ENCODE measurements at places on chromosomes 3 and 15.

- no peak for DNase-seq
Measured at GRCh38 chr3:42369832-42370231, 40.6 kb downstream of the LYZL4 start.

- DNase-seq, result no peak
Measured at GRCh38 chr3:78580681-78581080, 1187.1 kb downstream of the ROBO1 start.

GRCh38 chr3:167918008-167918596, 177.6 kb downstream of the GOLIM4 start:
- DNase-seq, result no peak

GRCh38 chr3:157445857-157446256, 9.2 kb downstream of the PTX3 start:
- no peak for DNase-seq

DNA sequence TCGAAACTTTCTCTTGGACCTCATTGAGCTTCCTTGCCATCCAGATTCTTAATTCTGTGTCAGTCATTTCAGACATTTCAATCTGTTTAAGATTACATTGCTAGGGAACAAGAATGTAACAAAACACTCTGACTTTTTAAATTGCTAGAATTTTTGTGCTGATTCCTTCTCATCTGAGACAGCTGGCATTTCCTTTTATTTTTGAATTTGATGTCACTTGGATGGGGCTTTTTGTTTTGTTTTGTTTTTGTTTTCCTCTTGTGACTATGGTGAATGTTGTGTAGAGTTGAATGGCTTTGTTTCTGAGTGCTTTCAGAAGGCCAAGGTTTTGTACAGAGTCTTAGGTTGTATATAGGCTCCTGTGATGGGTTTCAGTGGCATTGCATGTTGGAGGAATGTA, 1129.3 kb downstream of the NAALADL2 start:
- DNase-seq, result no peak

GRCh38 chr3:18743761-18744160, 318.6 kb upstream of the SATB1 start:
- DNase-seq, result no peak

- DNase-seq, result no peak
Measured at GRCh38 chr15:60374628-60375081, 23.1 kb downstream of the ANXA2 start.

GRCh38 chr15:81080996-81081395, 53.1 kb upstream of the CFAP161 start:
- DNase-seq, result no peak

DNA sequence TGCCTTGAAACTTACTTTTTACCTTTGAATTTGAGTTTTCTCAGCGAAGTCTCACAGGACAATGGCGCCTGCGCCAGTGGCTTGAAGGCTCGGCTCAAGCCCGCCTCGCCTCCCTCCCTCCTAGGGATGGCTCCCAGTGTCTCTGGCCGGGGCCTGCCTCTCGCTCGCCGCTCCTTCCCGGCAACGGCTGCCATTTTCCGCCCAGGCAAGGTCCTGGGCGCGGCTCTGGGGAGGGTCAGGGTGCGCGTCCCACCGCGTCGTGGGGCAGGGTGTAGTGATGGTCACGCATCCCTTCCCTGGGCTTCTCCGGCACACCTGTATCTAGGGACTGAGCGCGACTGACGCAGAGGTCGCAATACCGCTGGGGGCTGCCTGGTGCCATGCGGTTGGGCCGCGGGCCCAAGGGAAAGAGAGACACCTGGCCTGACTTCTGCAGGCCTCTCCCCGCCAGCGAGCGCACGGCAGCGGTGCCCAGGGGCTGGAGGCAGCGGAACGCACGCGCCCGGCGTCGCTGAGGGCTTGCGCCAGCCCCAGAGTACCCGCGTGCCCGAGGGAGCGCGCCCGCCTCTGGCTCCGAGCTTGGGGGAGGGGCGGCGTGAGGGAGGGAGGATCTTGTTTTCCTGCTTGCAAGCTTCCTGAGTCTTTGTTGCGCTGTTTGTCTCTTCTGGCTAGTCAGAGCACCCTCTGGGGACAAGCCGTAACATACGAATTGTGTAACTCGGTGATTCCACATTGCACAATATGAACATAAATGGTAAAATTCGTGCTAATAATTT, 20.7 kb upstream of the FEM1B start:
- DNase-seq, result peak; percentile 86

DNA sequence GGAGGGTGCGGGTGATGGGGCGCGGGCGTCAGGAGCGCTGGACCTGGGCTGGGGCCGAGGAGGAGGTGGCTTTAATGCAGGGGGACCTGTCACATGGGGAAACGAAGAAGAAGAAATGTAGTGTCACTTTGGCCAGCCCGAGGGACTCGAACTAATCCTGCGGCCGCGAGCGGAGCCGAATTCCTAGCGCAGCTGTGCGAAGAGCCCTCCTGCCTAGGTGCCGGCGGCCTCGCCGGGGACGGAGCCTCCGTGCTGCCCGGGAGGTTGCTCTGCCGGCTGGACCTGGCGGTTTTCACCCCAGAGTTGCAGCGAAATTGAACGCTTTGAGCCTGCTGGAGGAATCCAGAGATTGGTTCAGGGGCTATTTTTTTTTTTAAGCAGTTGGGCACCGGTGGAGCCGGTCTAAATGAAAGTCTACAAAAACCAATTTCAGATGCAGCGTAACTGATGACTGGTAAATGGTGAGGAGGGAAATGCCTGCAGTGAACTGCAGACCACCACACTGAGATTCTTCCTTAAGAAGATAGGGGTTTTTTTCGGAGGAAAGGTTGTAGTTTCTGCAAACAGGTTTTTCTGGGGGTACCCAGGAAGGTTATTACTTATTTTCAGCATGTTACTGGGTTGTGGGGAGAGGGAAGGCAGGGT, 662 bp downstream of the TMEM108 start:
- peak; percentile 11 for DNase-seq

DNA sequence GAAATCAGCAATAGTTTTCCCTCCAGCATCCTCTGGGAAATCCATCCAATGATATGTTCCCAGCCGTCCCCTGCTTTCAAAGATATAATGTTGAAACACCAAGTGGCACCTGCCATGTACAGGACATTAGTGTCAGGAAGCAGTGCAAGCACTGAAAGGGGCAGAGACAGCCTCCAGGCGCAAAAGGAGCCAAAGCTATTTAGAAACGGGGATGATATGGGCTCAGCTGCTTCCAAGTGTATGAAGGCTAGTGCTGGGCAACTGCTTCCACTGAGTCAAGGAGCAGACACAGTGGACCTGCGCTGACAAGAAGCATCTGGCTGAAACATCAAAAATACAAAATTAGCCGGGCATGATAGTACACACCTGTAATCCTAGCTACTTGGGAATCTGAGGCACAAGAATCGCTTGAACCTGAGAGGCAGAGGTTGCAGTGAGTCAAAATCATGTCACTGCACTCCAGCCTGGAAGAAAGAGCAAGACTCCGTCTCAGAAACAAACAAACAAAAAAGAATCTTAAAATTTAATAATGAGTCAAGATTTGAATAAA, 119.7 kb downstream of the AQP9 start:
- DNase-seq, result no peak

GRCh38 chr3:157376603-157377300, 59.9 kb upstream of the PTX3 start:
- no peak for DNase-seq

GRCh38 chr3:160677459-160677881, 510 bp downstream of the ARL14 start:
- DNase-seq, result no peak

DNA sequence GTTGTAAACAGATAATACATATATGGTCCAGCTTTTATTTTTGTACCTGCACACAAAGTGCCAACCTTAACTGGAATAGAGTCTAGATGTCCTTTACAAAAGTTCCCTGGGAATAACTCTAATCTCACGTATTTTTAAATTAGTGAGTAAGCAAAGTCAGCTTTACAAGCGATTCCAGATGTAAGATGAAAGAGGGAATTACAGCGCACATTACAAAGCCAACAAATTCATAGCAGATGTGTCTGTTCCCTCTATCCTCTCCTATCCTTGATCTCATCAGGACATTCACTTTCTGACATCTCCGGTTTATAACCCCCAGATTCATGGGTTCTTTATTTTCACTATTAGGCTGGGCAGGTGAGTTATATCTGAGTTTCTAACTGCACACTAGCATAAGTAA, 406.8 kb upstream of the ZNF385D start:
- DNase-seq, result no peak

GRCh38 chr15:90234096-90234988, at the start of gene GDPGP1:
Gene GDPGP1, plus strand, starts transcription at chr15:90234209. Its CDS starts 6,700 bp downstream, at chr15:90240909.
- DNase-seq, result peak; percentile 78

GRCh38 chr3:113079218-113079961, 88.6 kb downstream of the GTPBP8 start:
- no peak for DNase-seq

GRCh38 chr3:157417247-157417646, 19.4 kb upstream of the PTX3 start:
- no peak for DNase-seq

DNA sequence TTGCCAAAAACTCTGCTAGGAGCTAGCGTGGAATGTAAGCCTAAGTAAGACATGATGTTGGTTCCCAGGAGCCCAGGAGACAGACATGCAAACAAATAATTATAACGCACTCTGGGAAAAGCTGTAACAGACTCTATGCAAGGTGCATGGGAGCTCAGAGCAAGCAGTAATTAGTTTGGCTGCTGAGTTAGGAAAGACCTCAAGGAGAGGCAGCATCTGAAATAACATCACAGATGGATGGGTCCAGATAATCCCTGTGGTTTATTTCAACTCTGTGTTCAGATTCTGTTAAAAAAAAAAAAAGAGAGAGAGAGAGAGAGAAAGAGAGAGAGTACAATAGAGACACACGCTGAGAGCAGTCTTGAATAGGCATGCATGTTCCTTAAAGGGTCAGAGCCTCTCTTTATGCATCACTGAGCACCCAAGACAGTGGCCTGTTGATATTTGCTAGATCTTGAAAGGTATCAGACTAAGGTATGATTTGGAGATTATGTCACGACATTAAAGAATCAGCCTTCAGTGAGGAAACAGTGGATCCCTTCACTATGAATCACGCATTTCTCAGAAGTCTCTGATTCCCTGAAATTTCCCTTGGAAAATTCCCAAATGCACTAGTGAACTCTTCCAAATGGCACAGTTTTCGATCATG, 124.4 kb upstream of the LIPC start:
- no peak for DNase-seq

DNA sequence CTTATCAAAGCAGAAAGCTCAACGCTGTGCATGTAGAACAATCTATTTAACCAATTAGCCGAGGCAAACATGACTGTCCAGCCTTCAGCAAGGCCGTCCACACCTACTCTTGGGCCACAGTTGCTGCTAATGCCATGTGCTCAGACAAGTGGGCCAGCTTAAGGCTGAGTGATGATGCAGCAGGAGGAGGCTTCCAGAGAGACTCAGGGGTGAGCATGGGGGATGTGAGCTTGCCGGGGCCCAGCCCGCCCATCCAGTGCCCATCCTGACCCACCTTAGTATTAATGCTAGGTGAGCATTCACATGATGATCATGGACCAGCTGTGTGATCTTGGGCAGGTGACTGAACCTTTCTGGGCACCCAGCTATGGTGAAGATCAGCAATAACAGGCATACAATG, 150.1 kb downstream of the TPRA1 start:
- DNase-seq, result no peak

GRCh38 chr15:59691194-59691805, 2.2 kb upstream of the BNIP2 start:
- no peak for DNase-seq

- no peak for DNase-seq
Measured at GRCh38 chr3:144063306-144063705, 91.7 kb downstream of the DIPK2A start.

DNA sequence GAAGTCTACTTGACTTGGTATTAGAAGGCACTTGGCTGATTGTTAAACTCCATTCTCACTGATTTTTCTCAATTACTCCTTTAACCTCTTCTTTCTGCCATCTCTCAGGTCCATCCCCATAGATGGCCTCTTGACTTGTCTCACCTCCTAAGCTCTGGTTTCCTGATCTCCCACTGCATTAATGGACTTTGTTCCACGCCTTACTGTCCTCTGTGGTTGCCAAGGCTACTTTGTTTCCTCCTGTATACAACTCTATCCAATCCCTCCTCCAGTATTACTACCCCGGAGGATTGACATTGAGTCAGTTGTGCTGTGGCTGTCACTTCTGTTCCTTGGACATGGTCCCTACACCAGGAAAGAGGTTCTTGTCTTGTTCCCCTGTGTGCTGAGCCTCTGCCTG, 10.6 kb upstream of the GLCE start:
- no peak for DNase-seq

DNA sequence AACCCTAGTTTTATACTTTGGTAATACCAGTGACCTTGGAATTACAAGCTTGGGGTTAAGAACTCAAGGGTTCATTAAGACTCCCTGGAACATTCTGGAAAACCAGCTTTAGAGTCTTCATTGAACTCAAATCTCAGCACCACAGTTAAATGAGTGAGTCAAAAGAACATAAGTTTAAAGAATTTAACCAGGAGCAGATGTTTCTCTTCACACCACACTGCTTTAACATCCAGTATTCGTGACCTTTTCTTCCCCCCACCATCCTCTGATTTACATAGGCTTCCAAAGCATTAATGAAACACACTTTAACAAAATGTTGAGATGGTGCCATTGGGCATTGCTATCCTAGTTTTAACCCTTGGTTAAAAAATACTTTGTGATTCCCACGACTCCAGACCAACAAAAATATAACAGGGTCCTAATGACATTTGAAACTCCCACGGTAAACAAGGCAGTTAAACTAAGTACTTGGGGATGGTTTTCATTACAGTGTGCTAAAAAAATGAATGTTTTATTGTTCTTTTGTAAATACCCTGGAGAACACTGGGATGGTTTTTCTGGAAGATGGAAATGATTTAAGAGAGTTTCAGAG, 123.9 kb downstream of the OXNAD1 start:
- peak; percentile 69 for DNase-seq

DNA sequence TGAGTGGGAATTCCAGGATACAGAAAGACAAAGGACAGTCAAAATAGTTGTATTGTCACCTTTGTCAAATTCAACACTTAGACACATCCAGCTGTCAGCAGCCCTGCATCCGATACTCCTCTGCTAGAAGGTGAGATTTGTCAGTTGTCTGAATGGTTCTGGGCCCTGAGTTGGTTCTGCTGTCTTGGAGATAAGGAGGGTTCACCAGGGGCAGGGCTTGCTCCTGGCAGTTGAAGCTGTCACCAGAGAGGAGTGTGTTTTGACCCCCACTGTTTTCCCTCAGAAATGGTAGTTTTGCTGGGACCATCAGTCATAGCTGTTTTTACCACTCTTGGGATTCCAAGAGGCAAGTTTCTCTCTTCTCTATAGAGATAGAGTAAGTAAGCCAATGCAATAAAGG, 3.2 kb upstream of the KY start:
- DNase-seq, result no peak

GRCh38 chr15:89107984-89108383, 19.7 kb downstream of the ABHD2 start:
- no peak for DNase-seq

- no peak for DNase-seq
Measured at GRCh38 chr3:153055779-153056178, 106.2 kb upstream of the RAP2B start.
